ENCODE measurements at places on chromosomes 5 and 9. TPM values are rescaled to one million over a fixed set of nuclear protein-coding genes. Genes with fewer than 3 reads are reported as not detected.
A peak's percentile ranks its signal among the peaks of the same experiment; 100 is the strongest.

DNA sequence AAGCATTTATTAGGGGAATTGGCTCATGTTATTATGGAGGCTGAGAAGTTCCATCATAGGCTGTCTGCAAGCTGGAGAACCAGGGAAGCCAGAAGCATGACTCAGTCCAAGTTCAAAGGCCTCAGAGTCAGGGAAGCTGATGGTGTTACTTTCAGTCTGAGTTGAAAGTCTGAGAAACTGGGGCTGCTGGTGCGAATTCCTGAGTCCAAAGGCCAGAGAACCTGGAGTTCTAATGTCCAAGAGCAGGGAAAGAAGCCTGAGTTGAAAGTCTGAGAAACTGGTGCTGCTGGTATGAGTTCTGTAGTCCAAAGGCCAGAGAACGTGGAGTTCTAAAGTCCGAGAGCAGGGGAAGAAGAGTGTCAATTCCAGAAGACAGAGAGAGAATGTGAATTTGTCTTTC, 641.1 kb downstream of the ISL1 start:
- DNase-seq, result no peak
- H3K4me3 ChIP-seq, result no peak overlapping the region
- H3K36me3 ChIP-seq, result no peaks in the 10 kb centered on the region
- H3K27me3 ChIP-seq, result no peaks in the 10 kb centered on the region
- H3K4me1 ChIP-seq, result no peaks in the 10 kb centered on the region

- no peak overlapping the region for H3K27ac ChIP-seq
- DNase-seq, result no peak
- no peak overlapping the region for H3K4me3 ChIP-seq
- H3K27me3 ChIP-seq, result no peaks in the 10 kb centered on the region
- no peaks in the 10 kb centered on the region for H3K4me1 ChIP-seq
These were observed 38.0 kb upstream of the TCERG1 start for GRCh38 chr5:146409054-146409671.

DNA sequence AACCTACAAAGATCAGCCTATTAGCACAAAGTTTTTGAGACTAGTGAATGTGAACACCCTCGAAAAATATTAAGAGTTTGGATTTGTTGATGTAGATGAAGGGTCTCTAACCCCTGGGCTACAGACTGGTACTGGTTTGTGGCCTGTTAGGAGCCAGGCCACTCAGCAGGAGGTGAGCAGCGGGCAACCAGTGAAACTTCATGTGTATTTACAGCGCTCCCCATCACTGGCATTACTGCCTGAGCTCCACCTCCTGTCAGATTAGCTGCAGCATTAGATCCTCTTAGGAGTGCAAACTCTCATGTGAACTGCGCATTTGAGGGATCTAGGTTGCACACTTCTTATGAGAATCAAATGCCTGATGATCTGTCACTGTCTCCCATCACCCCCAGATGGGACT, 11.2 kb upstream of the PAM start:
- H3K27me3 ChIP-seq, result no peaks in the 10 kb centered on the region
- DNase-seq, result no peak
- no peaks in the 10 kb centered on the region for H3K36me3 ChIP-seq
- no peak overlapping the region for H3K27ac ChIP-seq

- DNase-seq, result no peak
- no peaks in the 10 kb centered on the region for H3K36me3 ChIP-seq
- no peak overlapping the region for H3K4me3 ChIP-seq
- H3K27me3 ChIP-seq, result no peaks in the 10 kb centered on the region
- H3K4me1 ChIP-seq, result no peaks in the 10 kb centered on the region
These were observed 55.7 kb downstream of the VCAN start for GRCh38 chr5:83527221-83527620.

GRCh38 chr5:112929336-112930081, 7.5 kb upstream of the REEP5 start:
- H3K36me3 ChIP-seq, result no peaks in the 10 kb centered on the region
- no peak for DNase-seq
- no peak overlapping the region for H3K4me3 ChIP-seq
- H3K4me1 ChIP-seq, result no peaks in the 10 kb centered on the region

DNA sequence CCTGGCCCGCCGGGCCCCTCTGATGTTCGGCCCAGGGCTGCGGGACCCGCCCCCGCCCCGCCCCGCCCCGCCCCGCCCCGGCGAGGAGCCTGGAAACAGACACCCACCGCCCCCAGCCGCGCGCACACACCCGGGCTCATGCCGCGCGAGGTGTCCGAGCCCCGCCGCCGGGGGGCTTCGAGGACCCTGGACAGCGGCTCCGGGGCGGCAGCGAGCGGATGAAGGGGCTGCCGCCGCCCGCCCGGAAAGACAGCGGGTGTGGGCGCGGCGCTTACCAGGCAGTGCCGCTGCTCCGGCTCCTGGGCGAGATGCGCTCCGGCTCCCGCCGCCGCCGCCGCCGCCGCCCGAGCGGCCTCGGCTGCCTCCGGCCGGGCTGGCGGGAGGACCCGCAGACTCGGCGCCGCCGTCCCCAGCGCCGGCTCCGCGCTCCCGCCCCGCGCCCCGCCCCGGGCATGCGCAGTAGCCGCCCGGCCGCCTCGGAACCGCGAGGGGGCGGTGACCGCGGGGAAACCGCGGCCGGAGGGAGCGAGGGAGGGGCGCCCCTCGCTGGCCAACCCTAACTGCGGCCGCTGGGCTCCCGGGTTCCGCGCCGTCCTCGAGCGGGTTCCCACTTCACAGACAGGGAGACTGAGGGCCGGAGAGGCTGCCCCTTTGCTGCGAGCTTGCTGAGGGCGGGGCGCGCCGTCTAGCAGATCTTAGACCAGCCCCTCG, at the start of gene GPRIN1:
GPRIN1 (minus strand) TSS at position 433 of the 711 bp plus-strand sequence. CDS start 10,322 bp downstream, outside the sequence.
- peak within 1 kb of the TSS; percentile 14 for H3K4me3 ChIP-seq
- H3K27ac ChIP-seq, result no peak within 1 kb of the TSS
- no peak for DNase-seq
- H3K36me3 ChIP-seq, result no peaks in the 10 kb centered on the region

DNA sequence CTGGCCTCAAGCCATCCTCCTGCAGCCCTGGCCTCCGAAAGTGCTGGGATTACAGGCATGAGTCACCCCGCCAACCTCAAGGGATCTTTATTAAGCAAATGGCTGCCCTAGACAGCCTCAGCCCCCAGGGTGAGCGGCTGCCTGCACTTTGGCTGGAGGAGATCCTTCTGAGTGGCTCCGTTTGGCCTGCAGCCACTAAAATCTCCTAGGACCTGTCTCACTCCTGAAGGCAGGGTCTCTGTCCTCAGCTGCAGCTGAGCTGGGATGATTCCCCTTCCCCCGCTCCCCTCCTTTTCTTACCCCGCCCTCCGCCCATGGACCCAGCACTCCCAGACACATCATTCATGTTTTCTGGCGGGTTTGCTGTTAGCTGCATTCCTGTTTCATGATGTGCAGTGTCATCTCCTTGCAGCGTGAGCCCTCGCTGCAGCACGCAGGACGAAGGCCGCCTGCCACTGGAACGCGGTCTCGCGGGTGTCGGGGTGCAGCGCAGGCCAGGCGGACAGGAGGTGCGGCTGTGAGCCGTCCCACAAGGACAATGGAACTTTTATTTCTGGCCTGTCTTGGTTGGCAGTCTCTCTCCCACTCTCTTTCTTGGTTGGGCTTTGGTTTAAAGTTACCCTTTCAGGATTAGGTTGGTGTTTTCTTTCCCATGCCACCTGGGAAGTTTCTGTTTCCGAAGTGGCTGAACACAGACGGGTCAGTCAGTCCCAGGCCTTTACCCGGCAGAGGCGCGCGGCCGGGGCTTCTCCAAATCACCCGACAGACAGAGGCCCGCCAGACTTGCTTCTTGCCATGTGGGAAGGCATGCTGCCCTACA, 137.1 kb downstream of the FOXD1 start:
- no peak overlapping the region for H3K4me3 ChIP-seq
- no peaks in the 10 kb centered on the region for H3K36me3 ChIP-seq
- DNase-seq, result no peak
- peaks cover 13% of the 10 kb centered on the region for H3K27me3 ChIP-seq

DNA sequence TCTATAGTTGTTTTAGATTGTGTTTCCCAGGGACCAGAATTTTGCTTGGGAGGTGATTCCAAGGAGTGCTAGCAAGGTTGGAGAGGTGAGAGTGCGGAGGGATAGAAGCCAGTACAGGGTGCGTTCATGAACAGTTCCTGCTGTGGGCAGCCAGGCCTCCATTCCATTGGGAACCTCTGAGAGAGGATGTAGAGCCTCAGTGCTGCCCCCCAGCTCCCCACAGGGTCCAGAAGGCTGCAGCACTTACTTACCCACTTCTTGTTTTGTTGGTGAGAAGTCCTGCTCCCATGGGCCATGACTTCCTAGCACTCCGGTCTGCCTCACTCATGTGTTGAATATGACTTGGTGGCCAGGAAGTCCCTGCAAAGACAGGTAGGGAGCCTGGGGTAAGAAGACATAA, 128.2 kb upstream of the GAS1 start:
- H3K27me3 ChIP-seq, result no peaks in the 10 kb centered on the region
- no peaks in the 10 kb centered on the region for H3K36me3 ChIP-seq
- no peak overlapping the region for H3K27ac ChIP-seq
- H3K4me1 ChIP-seq, result peaks cover 26% of the 10 kb centered on the region
- DNase-seq, result no peak

DNA sequence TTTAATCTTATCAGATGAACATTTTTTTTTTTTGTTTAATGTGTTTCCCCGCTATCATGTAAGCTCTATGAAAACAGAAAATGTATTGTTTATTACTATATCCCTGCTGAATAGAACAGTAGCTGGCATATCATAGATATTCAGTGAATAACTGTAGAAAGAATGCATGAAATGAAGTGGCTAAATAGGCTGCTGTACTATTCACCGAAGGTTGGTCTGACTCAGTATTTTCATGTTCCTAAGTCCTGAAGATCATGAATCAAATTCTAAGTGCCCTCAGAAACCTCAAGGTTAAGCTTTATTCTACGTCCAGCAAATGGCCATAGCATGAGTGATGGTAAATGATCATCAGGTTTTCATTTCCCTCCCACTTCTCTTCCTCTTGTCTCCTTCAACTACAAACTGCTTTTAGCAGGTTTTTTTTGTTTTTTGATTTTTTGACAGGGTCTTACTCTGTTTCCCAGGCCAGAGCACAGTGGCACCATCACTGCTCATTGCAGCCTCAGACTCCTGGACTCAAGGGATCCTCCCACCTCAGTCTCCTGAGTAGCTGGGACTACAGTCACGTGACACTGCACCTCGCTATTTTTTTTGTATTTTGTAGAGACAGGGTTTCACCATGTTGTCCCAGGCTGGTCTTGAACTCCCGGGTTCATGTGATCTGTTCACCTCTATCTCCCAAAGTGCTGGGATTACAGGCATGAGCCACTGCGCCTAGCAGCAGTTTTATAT, 19.1 kb upstream of the ZFAND5 start:
- no peaks in the 10 kb centered on the region for H3K36me3 ChIP-seq
- no peaks in the 10 kb centered on the region for H3K4me1 ChIP-seq
- H3K27ac ChIP-seq, result peak overlapping the region; percentile 14
- DNase-seq, result no peak

DNA sequence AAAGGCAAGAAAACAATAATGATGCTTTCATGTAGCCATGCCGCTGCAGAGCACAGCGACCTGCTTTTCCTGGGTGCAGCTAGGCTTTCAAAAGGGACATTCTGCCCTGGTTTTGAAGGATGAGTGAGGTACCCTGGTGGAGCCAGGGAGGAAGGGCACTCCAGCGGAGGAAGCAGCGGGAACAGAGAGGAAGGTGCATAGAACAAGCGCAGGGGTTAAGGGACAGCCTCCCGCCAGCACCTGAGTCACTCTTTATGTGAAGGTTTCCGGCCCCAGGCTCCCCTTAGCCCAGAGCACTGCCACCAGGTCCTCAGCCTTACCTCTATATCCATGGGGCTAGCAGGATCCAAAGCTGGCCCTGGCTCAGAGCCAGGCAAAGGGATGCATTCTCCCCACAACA, 221.1 kb downstream of the CDK5RAP2 start:
- no peaks in the 10 kb centered on the region for H3K4me1 ChIP-seq
- no peak overlapping the region for H3K27ac ChIP-seq
- H3K27me3 ChIP-seq, result no peaks in the 10 kb centered on the region
- H3K4me3 ChIP-seq, result no peak overlapping the region

- H3K4me3 ChIP-seq, result no peak overlapping the region
- no peaks in the 10 kb centered on the region for H3K27me3 ChIP-seq
- H3K4me1 ChIP-seq, result no peaks in the 10 kb centered on the region
- H3K27ac ChIP-seq, result no peak overlapping the region
These were observed 39.4 kb downstream of the NNT start for GRCh38 chr5:43642428-43642827.

- H3K36me3 ChIP-seq, result no peaks in the 10 kb centered on the region
- H3K4me1 ChIP-seq, result peaks cover 33% of the 10 kb centered on the region
- no peaks in the 10 kb centered on the region for H3K27me3 ChIP-seq
- no peak overlapping the region for H3K4me3 ChIP-seq
- no peak overlapping the region for H3K27ac ChIP-seq
These were observed 68.1 kb downstream of the UBE2R2 start for GRCh38 chr9:33884856-33885701.

- no peaks in the 10 kb centered on the region for H3K4me1 ChIP-seq
- no peaks in the 10 kb centered on the region for H3K27me3 ChIP-seq
- no peak overlapping the region for H3K4me3 ChIP-seq
- no peak for DNase-seq
These were observed 12.2 kb downstream of the PDE8B start for GRCh38 chr5:77222722-77223121.

GRCh38 chr9:91483835-91484234, 60.2 kb upstream of the NFIL3 start:
- no peaks in the 10 kb centered on the region for H3K27me3 ChIP-seq
- H3K4me1 ChIP-seq, result peaks cover 18% of the 10 kb centered on the region
- peak overlapping the region; percentile 64 for H3K27ac ChIP-seq
- no peak overlapping the region for H3K4me3 ChIP-seq
- no peaks in the 10 kb centered on the region for H3K36me3 ChIP-seq
- no peak for DNase-seq

GRCh38 chr5:1133510-1134201, 21.8 kb upstream of the SLC12A7 start:
- H3K4me3 ChIP-seq, result no peak overlapping the region
- peak overlapping the region; percentile 20 for H3K27ac ChIP-seq
- no peaks in the 10 kb centered on the region for H3K27me3 ChIP-seq

The CTXN3 gene
- not detected for total RNA-seq

The CEL gene
- 0.36 TPM for total RNA-seq

The ORM2 gene
- not detected for total RNA-seq

The TNFSF8 gene
- 2.0 TPM for total RNA-seq

The SLC46A2 gene
- 0.36 TPM for total RNA-seq

The CCDC152 gene
- total RNA-seq, result 0.55 TPM

The ZNG1C gene
- total RNA-seq, result 18.8 TPM

The IRX1 gene
- total RNA-seq, result not detected
